GOT3 (cell line): ENCODE measurements at places on chromosomes 13 and 19.

GRCh38 chr13:109941951-109942350, 155.6 kb upstream of the IRS2 start:
- DNase-seq: no peak

DNA sequence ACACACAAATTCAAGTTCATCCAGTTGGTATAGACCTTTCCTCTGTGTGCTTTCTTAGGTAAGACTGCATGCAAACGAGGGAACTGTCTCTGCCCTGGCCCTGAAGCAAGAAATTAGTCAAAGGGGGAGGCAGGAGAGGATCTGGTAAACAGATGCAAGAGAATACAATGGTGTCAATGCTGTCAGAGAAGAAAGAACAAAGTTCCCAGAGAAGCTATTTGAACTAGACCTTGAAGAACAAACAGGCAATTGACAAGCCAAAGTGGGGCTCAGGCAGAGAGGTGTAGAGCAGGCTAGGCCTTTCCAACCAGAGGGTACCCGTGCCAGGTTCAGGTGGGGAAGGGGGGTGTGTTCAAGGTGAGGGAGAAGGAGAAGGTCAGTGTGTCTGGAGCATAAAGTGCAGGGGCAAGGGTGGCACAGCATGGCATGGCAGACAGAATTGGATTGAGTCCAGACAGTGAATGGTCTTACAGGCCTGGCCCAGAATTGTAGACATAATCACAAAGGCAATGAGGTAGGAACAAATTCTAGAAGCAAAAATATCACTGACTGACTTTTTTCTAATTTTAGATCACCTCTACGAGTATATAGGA, 95.0 kb upstream of the STARD13 start:
- no peak for DNase-seq

GRCh38 chr19:11014403-11014911, 53.6 kb downstream of the SMARCA4 start:
- no peak for DNase-seq

DNA sequence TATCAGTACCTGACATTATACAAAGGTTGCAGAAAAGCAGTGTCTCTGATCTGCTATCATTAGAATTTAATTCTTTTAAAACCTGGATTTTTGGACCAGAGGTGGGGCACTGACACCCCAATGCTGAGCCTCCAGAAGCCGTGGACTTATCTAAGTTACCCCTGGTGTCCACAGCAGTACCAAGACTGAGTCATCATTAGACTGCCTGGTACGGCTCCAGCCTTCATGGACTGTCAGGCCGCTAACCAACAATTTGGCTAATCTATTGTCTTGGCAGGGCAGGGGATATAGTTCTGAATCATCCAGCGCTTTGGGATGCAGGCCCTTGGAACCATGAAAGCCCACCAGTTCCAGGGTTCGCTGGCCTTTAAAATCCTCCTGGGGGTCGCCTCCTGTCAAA, 78.3 kb downstream of the TSHZ3 start:
- no peak for DNase-seq

- no peak for DNase-seq
These were observed 1176.5 kb downstream of the UQCRFS1 start for GRCh38 chr19:28036486-28036885.

GRCh38 chr19:45667620-45668341, at the start of gene GIPR:
TSS of gene GIPR (plus strand) at chr19:45668221. CDS start at chr19:45669521, 1,300 bp downstream.
- no peak for DNase-seq

DNA sequence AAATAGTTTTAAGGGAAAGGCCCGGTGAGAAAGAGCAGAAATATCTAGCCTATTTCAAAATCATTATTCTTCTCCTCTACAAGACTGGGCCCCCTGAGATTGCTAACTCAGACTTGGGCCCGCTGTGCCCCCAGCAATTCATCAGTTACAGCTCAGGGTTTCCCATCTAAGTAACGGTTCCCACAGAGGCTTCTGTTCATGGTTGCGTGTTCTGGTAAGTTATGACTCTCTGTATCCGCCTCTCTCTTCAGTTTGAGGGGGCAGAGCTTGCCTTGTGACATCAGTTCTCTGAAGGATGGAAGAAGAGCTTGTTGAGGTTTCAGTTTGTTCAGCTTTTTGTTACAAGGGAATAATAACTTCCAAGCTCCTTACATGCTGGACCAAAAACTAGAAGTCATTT, 11.6 kb downstream of the ZNF57 start:
- DNase-seq: no peak
